ENCODE measurements at places on chromosomes 6 and 20. TPM values are rescaled to one million over a fixed set of nuclear protein-coding genes. Genes with fewer than 3 reads are reported as not detected.

Gene SPAG4
- total RNA-seq: 1.2 TPM

Gene POPDC3
- 0.62 TPM for total RNA-seq

Gene RRAGD
- total RNA-seq: 10.6 TPM

Gene NFYA
- 45.4 TPM for total RNA-seq

Gene CCN5
- not detected for total RNA-seq

Gene SNPH
- 0.43 TPM for total RNA-seq

Gene TSHZ2
- 4.1 TPM for total RNA-seq

Gene MUCL3
- not detected for total RNA-seq

Gene CDH4
- 6.1 TPM for total RNA-seq

Gene SAPCD1
- 9.9 TPM for total RNA-seq

DNA sequence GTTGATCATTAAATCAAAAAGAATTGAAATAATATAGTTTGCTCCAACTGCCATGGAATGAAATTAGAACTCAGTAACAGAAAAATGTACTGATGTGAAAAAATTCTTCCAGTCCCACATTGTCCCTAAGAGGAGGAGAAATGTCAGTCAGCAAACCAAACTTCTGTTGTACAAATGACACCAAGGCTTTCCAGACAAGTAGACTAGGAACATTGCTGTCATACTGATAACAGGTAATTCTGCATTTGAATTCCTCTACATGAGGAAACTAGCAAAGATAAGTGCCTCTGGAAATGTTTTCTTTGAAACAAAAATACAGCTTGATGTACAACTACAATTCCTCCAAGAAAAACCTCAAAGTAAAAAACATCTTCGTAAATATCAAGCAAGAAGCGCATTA lies 90.2 kb downstream of the HIVEP1 start:
- no peaks in the 10 kb centered on the region for H3K36me3 ChIP-seq
- no peak overlapping the region for H3K27ac ChIP-seq
- peaks cover 6% of the 10 kb centered on the region for H3K4me1 ChIP-seq

- no peaks in the 10 kb centered on the region for H3K36me3 ChIP-seq
- H3K27me3 ChIP-seq: no peaks in the 10 kb centered on the region
- H3K4me1 ChIP-seq: no peaks in the 10 kb centered on the region
Observed at GRCh38 chr20:60631585-60632287, 620.3 kb upstream of the CDH4 start.

- peak; percentile 89 for DNase-seq
- peak within 1 kb of the TSS; percentile 87 for H3K4me3 ChIP-seq
- peak within 1 kb of the TSS; percentile 83 for H3K27ac ChIP-seq
- no peaks in the 10 kb centered on the region for H3K27me3 ChIP-seq
- no peaks in the 10 kb centered on the region for H3K4me1 ChIP-seq
- no peaks in the 10 kb centered on the region for H3K36me3 ChIP-seq
Observed at GRCh38 chr6:144284783-144285547, at the start of gene UTRN. Gene UTRN (plus strand): TSS chr6:144285335. CDS start chr6:144291829, 6,494 bp downstream.

GRCh38 chr6:38212579-38212978 lies 393.1 kb downstream of the ZFAND3 start:
- no peaks in the 10 kb centered on the region for H3K27me3 ChIP-seq
- peaks cover 34% of the 10 kb centered on the region for H3K4me1 ChIP-seq
- no peaks in the 10 kb centered on the region for H3K36me3 ChIP-seq

GRCh38 chr20:17609811-17610377 lies 40.0 kb downstream of the DSTN start:
- no peak overlapping the region for H3K4me3 ChIP-seq
- no peaks in the 10 kb centered on the region for H3K27me3 ChIP-seq
- no peak for DNase-seq
- H3K27ac ChIP-seq: no peak overlapping the region
- H3K4me1 ChIP-seq: peaks cover 9% of the 10 kb centered on the region
- no peaks in the 10 kb centered on the region for H3K36me3 ChIP-seq

DNA sequence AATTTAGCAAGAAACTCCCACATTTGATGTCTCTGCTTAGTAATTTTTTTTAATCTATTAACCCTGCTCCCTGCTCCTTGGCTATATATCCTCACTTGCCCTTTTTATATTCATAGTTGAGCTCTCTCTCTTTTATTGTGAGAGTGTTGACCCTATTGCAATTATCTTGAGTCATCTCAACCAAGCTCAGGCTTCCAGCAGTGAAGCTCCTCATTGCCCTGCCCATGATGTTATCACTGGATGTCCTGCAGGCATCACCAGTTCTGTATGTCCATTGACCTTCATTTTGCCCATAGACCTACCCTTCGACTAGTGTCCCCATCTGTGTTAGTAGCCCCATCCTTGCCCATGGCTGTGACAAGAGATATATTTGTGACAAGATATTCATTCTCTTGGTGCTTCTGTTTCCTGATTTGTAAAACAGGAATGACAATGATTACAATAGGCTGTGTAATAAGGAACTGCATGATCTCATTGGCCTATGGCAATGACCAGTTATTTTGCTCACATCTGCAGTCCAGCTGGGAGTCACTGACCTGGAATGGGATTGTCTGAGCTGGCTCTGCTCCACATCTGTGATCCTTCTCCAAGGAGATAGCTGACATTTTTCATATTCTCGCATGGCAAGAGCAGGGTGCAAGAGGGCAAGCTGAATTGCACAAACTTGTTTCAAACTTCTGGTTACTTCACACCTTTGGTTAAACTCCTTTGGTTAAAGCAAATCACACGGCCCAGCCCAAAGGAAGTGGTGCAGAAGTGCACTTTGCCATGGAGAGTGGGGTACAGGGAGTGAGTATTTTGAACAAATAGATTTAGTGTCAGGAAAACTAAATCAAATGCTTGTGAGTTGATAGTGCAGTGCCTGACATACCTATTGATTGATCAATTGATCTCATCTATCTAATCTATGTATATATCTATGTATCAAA lies 47.7 kb upstream of the CST5 start:
- no peaks in the 10 kb centered on the region for H3K4me1 ChIP-seq
- no peak overlapping the region for H3K27ac ChIP-seq
- no peak for DNase-seq
- no peaks in the 10 kb centered on the region for H3K27me3 ChIP-seq

- H3K27ac ChIP-seq: no peak overlapping the region
- no peaks in the 10 kb centered on the region for H3K27me3 ChIP-seq
- no peaks in the 10 kb centered on the region for H3K4me1 ChIP-seq
- H3K36me3 ChIP-seq: no peaks in the 10 kb centered on the region
Observed at GRCh38 chr6:85866758-85867401, 224.2 kb upstream of the SYNCRIP start.

DNA sequence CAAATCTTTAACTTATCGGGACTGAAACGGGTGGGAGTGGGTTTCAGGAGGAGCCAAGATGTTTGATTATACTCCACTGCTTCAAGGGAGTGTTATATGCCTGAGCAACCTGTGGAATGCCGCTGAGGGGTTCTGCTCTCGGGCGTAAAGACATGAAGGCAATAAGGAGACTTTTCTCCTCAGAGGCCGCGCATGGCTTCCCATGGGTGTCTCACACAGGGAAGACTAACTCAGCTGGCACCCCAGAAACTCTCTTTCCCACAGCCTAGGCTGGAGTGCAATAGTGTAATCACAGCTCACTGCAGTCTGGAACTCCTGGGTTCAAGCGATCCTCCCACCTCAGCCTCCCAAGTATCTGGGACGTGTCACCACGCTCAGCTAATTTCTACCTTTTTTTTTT lies 5.1 kb upstream of the C20orf141 start:
- peaks cover 9% of the 10 kb centered on the region for H3K4me1 ChIP-seq
- peaks cover 17% of the 10 kb centered on the region for H3K27me3 ChIP-seq

DNA sequence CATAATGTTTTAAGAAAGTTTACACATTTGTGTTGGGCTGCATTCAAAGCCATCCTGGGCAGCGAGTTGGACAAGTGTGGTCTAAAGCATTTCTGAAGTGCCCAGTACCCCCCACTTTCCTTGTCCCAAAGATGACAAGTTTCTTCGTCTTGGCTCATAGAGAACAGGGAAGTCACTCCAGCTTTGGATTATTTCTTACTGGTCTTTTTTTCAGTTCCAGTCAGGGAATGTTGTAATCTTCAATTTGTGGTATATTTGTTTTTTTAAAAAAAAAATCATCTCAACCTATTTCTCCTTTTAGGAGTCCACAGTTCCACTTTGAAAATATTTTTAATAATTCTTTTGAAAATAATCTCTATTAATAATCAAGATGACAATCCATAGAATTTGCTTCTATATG lies 34.0 kb downstream of the SLX4IP start:
- H3K4me1 ChIP-seq: peaks cover 64% of the 10 kb centered on the region
- no peak overlapping the region for H3K4me3 ChIP-seq
- no peaks in the 10 kb centered on the region for H3K27me3 ChIP-seq
- H3K36me3 ChIP-seq: no peaks in the 10 kb centered on the region

- peaks cover 36% of the 10 kb centered on the region for H3K27me3 ChIP-seq
- peak; percentile 60 for DNase-seq
- H3K27ac ChIP-seq: no peak within 1 kb of the TSS
- no peaks in the 10 kb centered on the region for H3K36me3 ChIP-seq
- H3K4me3 ChIP-seq: peak within 1 kb of the TSS; percentile 46
Observed at GRCh38 chr20:58228484-58229197, at the start of gene ANKRD60. Gene ANKRD60 (minus strand): TSS chr20:58228653. CDS start chr20:58228653, 0 bp downstream.

- H3K4me3 ChIP-seq: no peak overlapping the region
- no peaks in the 10 kb centered on the region for H3K4me1 ChIP-seq
- DNase-seq: no peak
- no peak overlapping the region for H3K27ac ChIP-seq
- peaks cover 29% of the 10 kb centered on the region for H3K27me3 ChIP-seq
Observed at GRCh38 chr6:47023573-47023972, 18.6 kb downstream of the ADGRF1 start.

GRCh38 chr20:17549131-17549530 lies 18.0 kb upstream of the BFSP1 start:
- H3K4me1 ChIP-seq: no peaks in the 10 kb centered on the region
- no peak overlapping the region for H3K27ac ChIP-seq
- no peaks in the 10 kb centered on the region for H3K27me3 ChIP-seq
- no peaks in the 10 kb centered on the region for H3K36me3 ChIP-seq
- no peak overlapping the region for H3K4me3 ChIP-seq

GRCh38 chr6:142075516-142076101 lies 57.1 kb upstream of the GJE1 start:
- H3K27me3 ChIP-seq: no peaks in the 10 kb centered on the region
- no peaks in the 10 kb centered on the region for H3K4me1 ChIP-seq
- no peak overlapping the region for H3K27ac ChIP-seq
- no peak overlapping the region for H3K4me3 ChIP-seq
- no peaks in the 10 kb centered on the region for H3K36me3 ChIP-seq
- DNase-seq: peak; percentile 45

DNA sequence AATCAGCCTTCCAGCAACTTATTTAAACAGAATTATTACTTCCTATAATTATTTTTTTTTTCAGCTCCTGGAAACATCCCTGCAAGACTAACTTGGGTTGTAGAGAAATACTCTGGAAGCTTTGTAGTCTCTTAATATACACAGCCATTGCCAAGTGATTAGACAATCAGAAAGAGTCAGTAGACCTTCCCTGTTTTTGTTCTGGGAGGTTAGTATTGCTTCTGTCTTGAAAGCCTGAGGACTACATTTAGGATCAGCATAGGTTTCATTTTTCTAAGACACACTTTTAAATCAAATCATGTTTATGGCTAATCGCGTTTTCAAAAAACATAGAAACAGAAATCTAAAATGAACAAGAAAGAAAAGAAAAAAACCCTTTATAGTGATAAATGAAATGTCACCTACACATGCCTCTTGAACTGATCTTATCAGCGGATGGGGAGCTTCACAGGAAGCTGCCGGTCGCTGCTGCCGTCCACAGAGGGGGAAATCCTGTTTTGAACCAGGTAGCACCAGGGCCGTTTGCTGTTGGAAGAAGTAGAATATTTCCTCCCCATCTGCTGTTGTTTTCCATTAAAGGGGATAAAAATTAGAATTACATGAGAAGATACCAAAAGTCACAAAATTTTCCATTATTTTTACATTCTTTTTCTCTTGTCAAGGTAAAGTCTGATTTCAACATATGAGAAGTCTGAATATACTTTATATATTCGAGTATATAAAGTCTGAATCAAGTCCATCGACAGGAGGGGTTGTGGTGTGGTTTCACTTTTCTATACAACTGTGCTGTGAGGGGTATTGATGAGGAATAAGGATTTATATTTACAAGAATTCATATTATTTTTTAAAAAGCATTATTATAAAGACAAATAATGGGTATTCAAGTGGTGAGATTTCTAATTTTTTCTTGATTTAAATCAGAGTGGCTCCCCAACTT lies 94.6 kb downstream of the ARMC2 start:
- H3K27ac ChIP-seq: no peak overlapping the region
- H3K27me3 ChIP-seq: no peaks in the 10 kb centered on the region
- no peaks in the 10 kb centered on the region for H3K36me3 ChIP-seq

- H3K4me1 ChIP-seq: no peaks in the 10 kb centered on the region
- no peak overlapping the region for H3K27ac ChIP-seq
- no peak overlapping the region for H3K4me3 ChIP-seq
- no peaks in the 10 kb centered on the region for H3K27me3 ChIP-seq
Observed at GRCh38 chr20:55415567-55416142, 589.7 kb downstream of the CBLN4 start.

DNA sequence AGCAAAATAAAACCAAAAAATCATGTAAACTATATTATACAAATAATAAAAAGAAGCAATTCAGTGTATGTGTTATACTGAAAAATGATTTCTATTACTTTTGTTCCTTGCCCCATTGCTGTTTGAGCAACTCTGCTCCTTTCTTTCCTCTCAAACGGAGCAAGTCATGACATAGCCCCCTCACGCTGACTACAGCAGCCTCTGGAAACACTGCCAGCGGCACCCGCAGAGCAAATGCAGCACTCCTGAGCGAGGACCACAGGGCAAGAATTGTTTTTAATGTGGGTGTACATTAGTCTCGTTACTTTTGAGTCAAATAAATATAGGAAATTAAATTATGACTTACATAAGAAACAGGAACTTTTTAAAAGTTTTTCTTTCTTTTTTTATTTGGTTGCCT lies 350.1 kb upstream of the HSF2 start:
- H3K4me3 ChIP-seq: no peak overlapping the region
- no peak overlapping the region for H3K27ac ChIP-seq
- H3K4me1 ChIP-seq: peaks cover 8% of the 10 kb centered on the region
- H3K27me3 ChIP-seq: no peaks in the 10 kb centered on the region
- peak; percentile 64 for DNase-seq
- no peaks in the 10 kb centered on the region for H3K36me3 ChIP-seq

GRCh38 chr6:49548613-49549304 lies 1.7 kb upstream of the C6orf141 start:
- no peak overlapping the region for H3K27ac ChIP-seq
- H3K4me1 ChIP-seq: peaks cover 55% of the 10 kb centered on the region
- H3K36me3 ChIP-seq: no peaks in the 10 kb centered on the region

DNA sequence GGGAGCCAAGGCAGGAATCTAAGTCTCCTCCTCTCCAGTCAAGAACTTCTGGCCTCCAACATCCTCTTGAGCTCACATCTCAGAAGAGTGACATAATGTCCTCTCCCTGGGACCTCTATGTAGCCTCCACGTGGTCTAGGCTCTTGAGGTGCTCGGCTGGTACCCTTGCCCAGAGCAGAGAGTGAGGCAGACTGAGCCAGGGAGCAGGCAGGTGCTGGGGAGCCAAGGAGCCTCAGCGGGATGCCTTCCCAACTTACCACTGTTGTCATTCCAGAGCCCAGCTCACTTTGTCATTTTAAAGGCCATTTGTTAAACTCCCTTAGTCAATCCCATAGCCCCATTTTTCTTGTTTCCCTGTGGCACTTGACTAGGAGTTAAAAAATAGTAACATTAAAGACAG lies 52.1 kb upstream of the DUSP22 start:
- H3K27me3 ChIP-seq: no peaks in the 10 kb centered on the region
- H3K27ac ChIP-seq: no peak overlapping the region

- no peak for DNase-seq
- peaks cover 23% of the 10 kb centered on the region for H3K4me1 ChIP-seq
- H3K4me3 ChIP-seq: no peak overlapping the region
- no peak overlapping the region for H3K27ac ChIP-seq
- H3K27me3 ChIP-seq: no peaks in the 10 kb centered on the region
- H3K36me3 ChIP-seq: no peaks in the 10 kb centered on the region
Observed at GRCh38 chr20:43744151-43744611, 17.4 kb upstream of the GTSF1L start.

GRCh38 chr6:156413154-156413553 lies 364.0 kb upstream of the ARID1B start:
- no peaks in the 10 kb centered on the region for H3K36me3 ChIP-seq

- no peaks in the 10 kb centered on the region for H3K36me3 ChIP-seq
- no peaks in the 10 kb centered on the region for H3K27me3 ChIP-seq
Observed at GRCh38 chr6:17015551-17016381, 86.1 kb upstream of the STMND1 start.

All from A673 (cell line).